Stimulated activated CD8-positive, alpha-beta memory T cell treated with anti-CD3 and anti-CD28 coated beads, Interleukin-7, amount 100 ng/mL, for 1 hour (primary cell): ENCODE measurements at places on chromosomes 6 and 20.

- no peak for DNase-seq
Measured at GRCh38 chr20:63686492-63687321, 9.7 kb upstream of the TNFRSF6B start.

GRCh38 chr6:1296079-1296478 is 15.8 kb upstream of the FOXQ1 start:
- no peak for DNase-seq

DNA sequence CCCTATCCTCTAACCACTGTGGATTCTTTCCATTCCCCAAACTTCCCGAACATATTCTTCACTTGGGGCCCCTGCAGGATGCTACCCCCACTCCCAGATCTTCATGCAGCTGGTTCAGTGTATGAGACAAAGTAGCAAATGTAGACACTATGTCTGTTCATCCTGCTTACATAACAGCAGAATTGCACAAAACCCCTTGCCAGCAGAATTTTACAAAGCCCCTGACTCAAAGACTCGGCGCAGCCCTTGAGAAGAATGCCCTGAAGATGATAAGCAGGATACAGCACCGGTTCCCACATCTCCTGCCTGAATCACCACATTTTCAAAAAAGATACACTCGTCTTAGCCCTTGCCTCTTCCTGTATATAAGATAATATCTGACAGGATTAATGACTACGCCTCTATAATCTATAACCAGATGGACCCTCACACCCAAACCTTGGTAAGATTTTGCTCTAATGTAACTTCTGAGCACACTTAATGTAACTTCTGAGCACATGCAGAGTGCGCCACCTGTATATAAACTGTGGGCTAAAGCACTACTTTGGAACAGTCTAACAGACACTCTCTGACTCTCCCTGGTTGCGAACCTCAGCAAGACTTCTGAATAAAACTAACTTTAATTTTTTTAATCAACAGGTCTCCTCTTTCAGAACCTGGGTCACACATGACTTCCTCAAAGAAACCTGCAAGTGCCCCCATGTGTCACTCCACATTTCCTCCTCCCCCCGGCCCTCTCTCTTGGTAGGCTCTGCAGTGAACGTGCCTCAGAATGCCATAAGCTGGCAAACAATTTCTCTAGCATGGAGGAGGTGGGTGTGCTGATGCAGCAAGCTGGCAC is 28.7 kb downstream of the RALGAPA2 start:
- no peak for DNase-seq

GRCh38 chr20:62223571-62223970 is 3.5 kb upstream of the HRH3 start:
- DNase-seq, result no peak

- no peak for DNase-seq
Measured at GRCh38 chr6:8135276-8135675, 32.9 kb upstream of the EEF1E1 start.

- DNase-seq, result no peak
Measured at GRCh38 chr6:36608788-36609563, 14.8 kb downstream of the SRSF3 start.

- no peak for DNase-seq
Measured at GRCh38 chr6:146065690-146066089, 36.8 kb downstream of the GRM1 start.

DNA sequence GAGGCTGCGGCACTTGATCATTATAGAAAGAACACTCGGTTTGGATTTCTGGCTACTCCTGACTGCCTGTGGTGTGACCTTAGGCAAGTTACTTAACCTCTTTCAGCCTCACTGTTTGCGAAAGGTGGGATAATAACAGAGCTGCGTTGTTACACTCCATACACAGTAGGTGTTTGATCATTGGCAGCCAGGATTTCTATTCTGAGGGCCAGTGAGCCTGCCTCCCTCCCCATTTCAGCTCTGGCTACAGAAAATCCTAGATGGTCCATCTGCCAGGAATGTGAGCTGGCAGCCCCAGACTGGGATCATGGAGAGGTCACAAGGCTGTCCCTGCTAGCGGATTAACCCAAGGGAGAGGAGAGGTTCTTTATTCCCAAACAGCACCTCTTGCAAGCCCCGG is 2.7 kb downstream of the KCNB1 start:
- no peak for DNase-seq

DNA sequence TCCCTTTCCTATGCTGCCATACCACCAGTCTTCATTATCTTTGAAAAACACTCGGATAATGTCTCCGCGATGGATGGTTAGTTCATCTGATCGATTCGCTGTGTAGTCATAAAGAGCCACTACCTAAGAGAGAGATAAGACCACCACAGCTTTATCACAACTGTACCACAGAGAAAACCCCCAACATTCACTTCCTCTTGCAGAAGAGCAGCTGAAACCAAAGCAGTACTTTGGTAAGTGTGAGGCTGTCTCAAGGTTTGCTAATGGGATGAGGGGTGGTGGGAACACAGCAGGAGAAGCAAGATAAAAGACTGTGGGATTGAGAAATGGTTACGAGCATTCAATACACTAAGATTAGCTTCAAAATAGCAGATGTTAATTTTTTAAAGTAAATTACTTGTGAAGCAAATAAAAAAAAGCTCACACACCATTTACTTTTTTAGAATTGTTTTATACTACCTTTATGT is 142.1 kb downstream of the MYB start:
- DNase-seq, result no peak

- no peak for DNase-seq
Measured at GRCh38 chr20:64155258-64156135, 8.8 kb upstream of the MYT1 start.

DNA sequence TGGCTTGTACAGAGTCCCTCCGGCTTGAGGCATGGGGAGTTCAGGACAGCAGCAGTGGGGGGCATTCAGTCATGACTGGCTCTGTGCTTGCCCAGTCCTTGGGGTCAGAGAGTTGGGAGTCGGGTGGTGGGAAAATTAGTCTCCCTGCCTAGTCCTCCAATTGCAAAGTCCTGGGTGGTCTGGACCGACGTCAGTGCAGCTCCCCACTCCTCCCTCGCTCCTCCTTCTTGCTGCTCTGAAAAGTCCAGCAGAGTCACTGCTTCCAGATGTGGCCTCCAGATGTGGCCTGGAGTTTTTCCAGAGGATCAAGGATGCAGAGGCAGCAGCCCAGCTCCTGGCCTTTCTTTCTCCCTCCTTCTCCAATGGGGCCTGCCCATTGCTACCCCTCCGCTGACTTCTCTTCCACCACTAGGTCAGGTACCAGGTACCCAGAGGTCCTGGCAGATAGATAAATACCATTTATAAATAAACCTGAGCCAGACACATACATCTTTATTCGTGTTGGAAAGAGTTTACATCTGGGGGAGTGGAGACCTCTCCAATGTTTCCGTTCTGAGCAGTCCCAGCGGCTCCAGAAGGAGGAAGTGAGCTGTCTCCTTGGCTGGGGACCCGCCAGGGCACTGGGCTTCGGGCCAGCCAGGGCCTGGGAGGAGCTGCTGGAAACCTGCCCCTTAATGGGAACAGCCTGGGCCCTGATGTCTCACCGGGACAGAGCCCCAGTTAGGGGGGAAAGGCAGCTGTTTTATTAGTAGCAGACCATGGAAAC is 49.0 kb upstream of the RNF24 start:
- no peak for DNase-seq

GRCh38 chr20:9499126-9499899 is 15.1 kb upstream of the LAMP5 start:
- DNase-seq, result no peak
